AG09309 (cell line): ENCODE measurements at places on chromosomes 11 and 22.

GRCh38 chr22:19402642-19403191 is 28.8 kb downstream of the HIRA start:
- no peak for DNase-seq

DNA sequence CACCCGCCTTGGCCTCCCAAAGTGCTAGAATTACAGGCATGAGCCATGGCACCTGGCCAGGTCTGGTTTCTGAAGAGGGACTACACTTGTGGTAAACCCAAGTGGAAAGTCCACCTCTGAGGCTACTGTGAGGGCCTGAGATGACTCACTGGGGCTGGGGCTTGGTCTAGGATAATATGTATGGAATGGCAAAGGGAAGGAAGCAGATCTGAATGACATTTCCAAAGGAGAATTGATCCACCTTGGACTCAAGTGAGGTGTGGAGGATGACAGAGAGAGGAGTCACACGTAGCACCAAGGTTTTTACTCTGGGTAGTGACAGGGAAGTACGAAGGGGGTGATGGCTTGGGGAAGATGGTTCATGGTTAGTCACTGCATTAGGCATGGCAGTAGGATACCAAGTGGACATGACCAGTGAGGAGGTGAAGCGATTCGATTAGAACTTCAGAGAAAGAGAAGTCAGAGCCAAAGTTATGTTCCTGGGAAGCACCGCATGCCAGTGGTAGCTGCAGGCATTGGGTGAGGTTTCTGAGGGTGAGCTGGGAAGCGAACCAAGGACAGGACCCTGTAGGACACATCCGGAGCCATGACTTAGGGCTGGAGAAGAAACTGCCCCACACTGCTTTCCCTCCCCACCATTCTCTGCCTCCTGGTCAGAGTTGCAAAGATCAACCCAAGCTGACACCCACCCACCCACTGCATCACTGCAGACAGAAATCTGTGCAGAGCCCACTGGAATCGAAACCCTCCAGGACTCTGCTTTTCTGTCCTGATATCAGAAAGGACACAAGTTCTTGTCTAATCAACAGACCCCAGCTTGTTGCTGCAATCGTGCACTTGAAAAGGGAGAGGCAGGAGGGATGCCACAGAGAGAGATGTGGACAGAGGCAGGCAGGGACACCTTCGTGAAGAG is 13.0 kb upstream of the BCL9L start:
- no peak for DNase-seq

DNA sequence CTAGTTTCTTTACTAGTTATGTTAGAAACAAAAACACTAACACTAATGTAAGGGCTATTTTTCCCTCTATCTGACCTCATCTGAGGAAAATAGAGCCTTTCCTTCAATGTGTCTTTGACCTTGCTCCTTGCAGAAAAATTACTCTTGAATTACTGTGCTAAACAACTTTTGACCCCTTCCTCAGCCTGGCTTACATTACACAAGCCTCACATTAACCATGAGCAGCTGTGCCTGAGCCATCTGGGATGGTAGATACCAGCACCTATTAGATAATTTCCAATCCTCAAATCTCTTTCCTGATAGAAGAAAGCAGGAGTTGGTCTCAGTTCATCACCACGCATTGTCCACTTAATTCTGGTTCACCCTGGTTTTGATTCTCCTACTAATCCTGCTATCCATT is 134.4 kb upstream of the NCAM1 start:
- DNase-seq = no peak

DNA sequence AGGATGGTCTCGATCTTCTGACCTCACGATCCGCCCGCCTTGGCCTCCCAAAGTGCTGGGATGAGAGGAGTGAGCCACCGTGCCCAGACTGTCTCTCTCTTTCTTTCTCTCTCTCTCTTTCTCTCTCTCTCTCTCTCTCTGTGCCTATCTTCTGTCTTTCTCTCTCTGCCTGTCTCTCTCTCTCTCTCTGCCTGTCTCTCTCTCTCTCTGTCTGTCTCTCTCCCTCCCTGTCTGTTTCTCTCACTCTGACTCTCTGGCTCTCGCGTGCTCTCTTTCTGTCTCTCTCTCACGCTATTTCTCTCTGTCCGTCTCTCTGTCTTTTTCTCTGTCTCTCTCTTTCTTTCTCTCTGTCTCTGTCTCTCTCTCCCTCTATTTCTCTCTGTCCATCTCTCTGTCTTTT is 3911.2 kb upstream of the OR11H1 start:
- DNase-seq = peak; percentile 1

DNA sequence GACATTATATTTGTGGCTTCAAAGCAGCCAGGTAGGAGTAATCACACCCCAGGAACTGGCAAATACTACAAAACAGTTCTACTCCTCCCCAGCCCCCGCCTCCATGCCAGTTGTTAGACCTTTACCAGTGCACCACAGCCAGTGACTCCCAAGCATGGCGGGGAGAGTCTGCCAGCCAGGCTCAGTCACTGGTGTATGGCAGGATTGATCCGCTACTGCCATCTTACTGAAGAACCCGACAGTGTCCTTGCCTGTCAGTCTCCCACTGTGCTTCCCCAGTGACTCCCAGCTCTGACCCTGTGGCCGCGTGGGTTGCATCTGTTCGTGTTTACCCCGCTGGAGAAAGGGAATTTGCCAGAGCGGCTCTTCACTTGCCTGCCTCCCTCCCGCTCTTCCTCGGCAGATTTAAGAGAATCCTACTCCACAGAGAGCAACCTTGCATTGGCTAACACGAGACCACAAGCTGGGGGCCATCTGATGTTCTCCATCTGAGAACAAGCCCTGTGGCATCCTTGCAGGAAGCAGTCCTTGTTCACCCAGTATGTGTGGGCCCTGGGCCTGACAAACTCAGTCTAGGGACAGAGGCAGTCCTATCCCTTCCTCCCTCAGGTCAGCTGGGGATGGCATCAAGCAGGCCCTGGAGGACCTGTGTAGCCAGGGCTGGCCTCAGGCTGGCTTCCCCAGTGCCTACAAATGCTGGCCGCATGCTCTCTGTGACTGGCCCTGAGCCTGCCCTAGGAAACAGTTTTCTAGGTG is 33.1 kb downstream of the GNAZ start:
- no peak for DNase-seq

DNA sequence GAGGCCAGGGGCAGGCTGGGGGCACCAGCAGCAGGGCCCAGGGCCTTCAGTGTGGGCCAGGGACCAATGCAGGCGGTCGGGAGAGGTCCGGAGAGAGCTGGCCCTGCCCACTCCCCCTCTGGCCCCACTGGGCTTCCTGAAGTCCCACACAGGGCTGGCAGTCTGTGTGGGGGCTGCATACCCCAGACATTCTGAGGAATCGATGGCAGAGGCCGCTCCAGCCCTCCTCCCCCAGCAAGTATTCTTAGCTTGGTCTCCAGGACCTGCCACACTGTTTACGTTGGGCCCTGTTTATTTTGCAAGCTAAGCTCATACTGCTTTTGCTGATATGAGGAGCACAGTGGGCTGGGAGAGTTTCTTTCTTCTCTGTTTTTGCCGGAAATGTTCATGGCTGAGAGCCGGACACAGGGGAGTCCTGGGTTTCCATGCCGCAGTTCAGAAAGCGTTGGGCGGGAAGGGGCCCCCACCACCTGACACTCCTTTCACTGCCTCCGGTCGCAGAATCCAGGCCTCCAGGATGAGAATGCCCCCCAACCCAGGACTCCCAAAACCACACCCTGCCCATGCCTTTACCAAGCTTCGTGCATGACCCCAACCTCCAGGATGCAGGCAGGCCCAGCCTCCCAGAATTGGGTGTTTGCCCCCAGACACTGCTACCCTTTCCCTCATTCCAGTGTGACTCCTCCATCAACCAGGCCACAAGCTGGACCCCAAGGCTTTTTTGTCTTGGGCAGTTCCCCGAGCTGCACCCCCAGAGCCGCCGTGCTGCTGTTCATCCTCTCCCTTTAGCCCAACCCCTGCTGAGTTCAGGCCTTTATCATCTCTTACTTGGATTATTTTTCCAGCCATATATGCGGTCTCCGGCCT is 81.8 kb upstream of the KCNQ1OT1 start:
- DNase-seq = no peak

DNA sequence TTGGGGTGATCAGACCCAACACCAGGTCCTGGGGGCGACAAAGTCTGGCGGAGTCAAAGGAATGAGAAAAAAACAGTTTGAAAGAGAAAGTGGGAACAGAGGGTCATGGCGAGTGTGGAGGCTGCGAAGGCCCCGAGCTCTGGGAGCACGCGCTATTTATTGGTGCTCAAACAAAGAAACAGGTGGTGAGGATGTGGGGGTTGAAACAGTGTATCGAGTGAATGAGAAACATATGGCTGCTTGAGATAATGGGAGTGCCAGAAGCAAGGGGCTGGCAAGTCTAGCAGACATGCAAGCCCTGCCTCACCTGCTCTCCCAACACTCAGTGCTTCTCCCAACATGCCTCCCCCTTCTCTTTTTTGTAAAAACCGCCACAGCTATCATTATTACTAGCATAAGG is 7.8 kb upstream of the DUSP18 start:
- DNase-seq = no peak

DNA sequence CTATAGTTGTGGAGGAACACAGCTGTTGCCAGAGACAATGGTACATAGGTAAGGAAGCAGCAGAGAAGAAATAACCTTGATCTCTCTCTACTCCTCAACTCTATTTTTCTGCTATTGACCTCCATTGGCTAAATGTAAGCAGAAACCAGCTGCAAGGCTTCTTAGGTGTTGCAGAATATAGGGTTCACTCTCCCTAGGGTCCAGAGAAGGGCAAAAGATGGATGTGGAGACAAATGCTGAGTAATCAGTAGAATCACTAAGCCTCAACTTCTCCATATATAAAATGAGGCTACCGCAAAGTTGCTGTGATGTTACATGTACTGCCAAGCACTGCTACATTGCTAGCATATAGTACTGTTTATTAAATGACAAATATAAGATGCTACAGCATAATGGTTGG is 120.6 kb downstream of the PDE3B start:
- DNase-seq = no peak

DNA sequence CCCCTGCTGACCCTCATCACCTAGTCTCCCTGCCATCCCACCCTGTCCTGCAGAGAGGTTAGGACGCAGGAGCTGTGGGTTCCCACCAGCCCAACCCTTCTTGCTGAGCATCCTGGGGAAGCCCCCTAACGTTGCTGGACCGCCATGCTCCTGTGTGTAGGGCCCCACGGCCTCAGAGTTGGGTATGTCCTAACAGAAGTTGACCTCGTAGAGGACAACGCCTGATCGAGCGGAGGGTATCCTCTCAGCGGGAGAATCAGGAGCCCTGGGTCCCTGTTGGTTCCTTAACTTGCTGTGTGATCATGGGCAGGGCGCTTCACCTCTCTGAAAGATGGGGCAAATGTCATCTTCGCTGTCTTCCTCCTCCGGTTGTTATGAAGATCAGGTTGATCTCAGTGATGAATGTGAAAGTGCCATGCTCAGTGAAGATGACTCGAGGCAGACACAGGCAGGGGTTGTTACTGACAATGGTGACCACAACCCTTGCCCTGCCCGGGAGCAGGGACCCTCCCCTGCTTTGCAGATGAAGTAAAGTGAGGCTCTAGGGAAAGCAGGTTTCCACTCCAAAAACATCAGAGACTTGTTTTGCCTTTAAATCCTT is 19.3 kb upstream of the CD5 start:
- no peak for DNase-seq

- no peak for DNase-seq
Observed at GRCh38 chr22:36334821-36335603, 52.8 kb downstream of the MYH9 start.

DNA sequence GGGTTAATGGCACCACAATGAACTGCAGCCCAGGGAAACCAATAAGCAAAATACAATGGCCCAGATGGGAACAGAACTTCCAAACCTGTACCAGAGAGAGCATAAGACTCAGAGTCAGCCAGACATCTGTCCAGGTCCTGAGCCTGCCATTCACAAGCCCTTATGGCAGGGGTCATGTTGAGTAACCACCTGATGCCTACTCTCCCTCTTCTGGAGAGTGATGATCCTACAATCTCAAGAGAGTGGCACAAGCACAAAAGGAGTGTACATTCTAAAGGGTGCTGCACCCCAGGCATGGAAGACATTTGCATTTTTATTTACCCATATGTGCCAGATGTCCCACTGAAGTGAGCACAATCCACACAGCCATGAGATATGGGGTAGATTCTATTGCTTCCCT is 10.6 kb downstream of the TENM4 start:
- DNase-seq = no peak

- DNase-seq = no peak
Observed at GRCh38 chr11:79052544-79052943, 388.3 kb downstream of the TENM4 start.

- no peak for DNase-seq
Observed at GRCh38 chr11:94630221-94630620, 63.1 kb downstream of the PIWIL4 start.

- no peak for DNase-seq
Observed at GRCh38 chr11:123159183-123159857, 35.7 kb downstream of the CLMP start.

DNA sequence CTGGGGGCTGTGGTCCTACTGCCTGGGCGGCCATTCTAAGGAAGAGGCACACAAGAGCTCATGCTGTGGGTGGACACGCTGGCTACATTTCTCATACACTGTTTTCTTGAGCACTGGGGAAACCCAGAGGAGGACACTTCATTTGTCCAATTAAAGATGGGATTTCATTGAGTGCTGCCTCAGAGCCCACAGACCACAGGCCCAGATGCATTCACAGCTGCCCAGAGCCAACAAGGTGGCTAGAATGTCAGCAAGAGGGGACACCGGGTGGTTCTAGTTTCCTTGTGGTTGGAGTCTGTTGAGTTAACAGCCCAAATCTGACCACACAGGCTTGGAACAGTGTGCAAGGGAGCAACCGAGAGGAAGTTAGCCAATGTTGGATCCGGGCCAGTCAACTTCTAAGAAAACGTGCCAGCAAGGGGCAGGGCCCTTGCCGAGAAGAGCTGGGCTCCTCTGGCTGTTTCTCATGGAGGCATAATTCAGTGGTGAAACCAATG is 35.0 kb upstream of the SORL1 start:
- DNase-seq = peak; percentile 81

DNA sequence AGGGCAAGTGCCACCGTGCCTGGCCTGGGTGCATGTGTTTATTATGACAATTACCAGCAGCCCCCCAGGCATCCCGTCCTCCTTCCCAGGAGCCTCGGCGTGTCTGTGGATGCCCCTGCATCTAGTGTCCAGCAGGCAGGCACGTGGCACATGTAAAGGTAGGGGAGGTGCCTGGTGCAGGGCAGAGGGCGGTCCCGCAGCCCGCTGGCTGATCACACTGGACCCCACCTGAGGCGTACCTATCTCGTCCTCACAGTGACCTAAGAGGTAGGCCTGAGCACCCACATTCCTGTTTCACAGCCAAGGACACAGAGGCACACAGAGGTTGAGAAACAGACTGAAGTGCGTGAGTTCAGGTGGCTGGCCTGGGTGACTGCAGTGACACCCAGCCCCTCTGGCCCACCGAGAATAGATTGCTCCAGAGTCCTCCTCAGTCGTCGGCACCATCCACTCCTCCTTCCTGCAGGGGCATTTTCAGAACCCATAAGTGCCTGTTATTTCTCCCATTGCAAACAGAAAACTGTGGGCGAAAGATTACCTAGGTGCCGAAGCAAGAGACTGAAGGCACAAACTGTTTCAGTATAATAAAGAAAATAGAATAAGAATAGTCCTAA is 3.0 kb upstream of the PHRF1 start:
- no peak for DNase-seq

- no peak for DNase-seq
Observed at GRCh38 chr11:953512-953911, 27.8 kb downstream of the AP2A2 start.
